ENCODE measurements at places on chromosomes 16 and 17.

DNA sequence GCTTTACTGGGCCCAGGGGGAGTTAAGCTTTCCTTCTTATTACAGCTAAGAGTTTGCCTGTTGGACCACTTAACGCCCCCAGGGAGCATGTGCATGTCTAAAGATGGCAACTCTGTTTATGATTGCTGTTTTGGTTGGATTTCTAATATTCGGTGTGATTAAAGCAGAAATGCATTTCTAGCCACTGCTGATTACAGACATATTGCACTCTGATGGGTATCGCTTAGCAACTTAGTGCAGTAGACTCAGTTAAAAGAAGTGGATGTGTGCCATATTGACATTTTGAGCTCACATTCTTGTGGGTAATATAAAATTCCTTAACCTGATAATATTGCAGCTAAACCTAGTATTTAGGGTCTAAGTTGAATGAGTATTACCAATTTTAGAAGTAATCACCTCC lies 4.2 kb downstream of the NF1 start:
- no peak for DNase-seq

DNA sequence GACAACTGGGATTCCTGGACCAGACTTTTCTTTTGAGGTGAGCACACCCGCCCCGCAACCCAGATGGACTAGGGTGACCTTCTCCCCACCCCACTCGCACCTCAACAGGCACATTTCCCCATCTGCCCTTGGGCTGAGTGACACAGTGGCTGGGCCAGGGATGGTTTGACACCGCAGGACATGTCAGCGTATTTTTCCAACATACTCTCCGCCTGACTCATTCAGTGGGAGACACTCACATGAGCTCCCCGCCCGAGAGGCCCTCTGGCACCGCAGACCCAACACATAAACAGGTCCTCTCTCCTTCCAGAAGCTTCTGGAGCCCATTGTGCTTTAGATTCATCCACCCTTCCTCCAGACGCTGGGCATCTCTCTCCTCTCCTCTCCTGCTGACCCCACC lies 69.4 kb downstream of the ZDHHC7 start:
- no peak for DNase-seq

DNA sequence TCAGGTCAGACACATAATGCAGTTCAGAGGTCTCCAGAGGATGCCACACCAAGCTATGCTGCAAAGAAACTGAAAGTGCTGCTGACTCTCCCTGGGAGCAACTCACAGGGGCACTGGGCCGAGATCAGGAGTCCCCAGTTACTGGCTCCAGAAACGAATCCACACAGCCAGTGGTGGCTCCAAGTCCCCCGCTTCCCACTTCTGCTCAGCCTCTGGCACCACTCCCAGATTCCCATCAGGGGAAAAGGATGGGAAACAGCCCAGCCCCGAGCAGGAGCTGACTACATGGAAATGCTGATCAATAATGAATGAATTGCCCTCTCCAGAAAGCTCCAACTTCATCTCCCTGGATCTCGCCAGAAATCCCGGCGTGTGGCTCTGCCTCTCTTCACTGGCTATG lies 62.3 kb upstream of the CDH5 start:
- DNase-seq: no peak

GRCh38 chr17:78739331-78739931 lies 42.6 kb downstream of the CYTH1 start:
- no peak for DNase-seq

GRCh38 chr17:78206298-78206697 lies 7.8 kb upstream of the BIRC5 start:
- DNase-seq: no peak

DNA sequence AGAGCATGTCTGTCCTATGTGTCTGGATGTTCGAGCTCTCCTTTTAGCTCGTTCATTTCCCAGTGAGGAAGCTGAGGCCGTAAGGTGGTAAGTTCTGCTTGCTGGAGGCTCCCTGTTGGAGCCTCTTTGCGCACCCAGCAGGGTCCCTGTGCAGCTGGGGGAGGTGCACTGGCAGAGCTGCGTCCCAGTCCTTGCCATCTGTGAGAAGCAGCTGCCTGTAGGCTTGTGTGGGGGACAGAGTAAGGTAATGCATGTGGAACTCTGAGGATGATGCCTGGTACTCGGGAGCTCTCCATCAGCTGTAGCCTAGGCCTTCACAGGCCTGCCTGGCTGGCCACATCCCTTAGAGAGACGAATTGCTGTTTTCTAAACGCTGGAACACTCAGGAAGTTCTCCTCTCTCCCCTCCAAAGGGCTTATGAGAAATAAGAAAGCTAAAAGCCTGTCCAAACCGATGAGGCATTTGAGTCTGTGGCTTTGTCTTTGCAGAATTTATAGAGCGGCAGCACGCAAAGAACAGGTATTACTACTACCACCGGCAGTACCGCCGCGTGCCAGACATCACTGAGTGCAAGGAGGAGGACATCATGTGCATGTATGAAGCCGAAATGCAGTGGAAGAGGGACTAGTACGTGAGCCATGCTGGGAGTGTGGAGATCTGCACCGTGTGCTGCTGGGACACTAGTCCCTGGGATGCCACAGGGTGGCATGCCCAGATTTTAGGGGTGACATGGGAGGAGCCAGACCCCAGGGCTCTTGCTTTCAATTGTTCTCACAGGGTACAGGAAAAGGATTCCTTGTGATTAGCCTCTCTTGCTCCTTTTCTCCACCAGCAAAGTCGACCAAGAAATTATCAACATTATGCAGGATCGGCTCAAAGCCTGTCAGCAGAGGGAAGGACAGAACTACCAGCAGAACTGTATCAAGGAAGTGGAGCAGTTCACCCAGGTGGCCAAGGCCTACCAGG lies 1.6 kb downstream of the NDUFB10 start:
- DNase-seq: no peak

DNA sequence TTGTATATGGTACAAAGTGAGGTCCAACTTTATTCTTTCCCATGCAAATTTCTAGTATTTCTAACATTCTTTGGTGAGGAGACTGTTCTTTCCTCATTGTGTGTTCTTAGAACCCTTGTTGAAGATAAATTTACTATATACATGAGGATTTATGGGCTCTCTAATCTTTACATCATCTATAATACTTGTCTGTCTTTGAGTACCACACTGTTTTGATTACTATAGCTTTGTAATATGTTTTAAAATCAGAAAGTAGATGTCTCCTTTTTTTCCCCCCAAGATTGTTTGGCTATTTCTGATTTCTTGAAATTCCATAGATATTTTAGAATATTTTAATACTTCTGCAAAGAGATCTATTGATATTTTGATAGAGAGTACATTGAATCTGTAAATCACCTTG lies 23.7 kb downstream of the ZNF267 start:
- DNase-seq: no peak

DNA sequence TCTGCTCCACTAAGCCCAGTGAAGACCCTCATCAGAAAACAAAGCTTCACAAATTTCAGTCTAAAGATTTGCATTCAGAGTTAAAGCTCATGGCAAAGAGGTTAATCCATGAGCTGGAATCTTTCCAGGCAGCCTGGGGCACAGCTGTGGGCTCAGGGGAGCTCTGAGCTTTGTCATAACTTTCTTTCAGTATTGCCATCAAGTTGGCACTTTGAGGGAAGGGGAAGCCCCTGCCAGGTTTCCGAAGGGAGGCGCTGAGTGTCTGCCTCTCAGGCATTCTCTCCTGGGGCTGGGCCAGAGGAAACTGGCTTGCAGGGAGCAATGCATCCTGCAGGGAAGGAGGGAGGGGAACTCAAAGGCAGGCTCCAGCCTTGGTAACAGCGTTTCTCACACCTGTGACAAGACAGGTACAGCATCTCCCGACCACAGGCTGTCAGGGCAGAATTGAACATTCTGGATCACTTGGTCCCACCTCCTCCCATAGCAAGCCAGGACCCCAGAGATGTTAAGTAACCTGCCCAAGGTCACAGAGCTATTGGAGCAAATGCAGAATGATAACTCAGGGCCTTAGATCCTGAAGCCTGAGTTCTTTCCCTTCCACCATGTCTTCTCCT lies 3.9 kb downstream of the LPO start:
- DNase-seq: no peak

DNA sequence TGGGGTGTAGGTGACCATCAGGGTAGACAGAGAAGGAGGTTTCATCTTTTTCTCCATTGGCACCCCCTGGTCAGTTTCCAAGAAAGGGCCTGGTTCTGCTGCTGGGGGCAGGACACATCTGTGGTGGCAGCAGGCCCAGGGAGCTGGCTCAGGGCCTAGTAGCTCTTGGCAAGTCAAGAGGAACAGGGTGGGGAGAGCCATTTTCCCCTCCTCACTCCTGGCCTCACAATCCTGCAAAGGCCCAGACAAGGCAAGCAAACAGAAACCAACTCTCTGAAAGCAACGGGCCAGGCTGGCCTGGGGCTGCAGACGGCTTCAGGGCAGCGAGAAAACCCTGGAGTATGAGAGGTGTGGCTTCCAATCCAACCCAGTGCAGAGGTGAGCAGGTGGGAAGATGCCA lies 192.9 kb upstream of the DYNLRB2 start:
- DNase-seq: no peak

DNA sequence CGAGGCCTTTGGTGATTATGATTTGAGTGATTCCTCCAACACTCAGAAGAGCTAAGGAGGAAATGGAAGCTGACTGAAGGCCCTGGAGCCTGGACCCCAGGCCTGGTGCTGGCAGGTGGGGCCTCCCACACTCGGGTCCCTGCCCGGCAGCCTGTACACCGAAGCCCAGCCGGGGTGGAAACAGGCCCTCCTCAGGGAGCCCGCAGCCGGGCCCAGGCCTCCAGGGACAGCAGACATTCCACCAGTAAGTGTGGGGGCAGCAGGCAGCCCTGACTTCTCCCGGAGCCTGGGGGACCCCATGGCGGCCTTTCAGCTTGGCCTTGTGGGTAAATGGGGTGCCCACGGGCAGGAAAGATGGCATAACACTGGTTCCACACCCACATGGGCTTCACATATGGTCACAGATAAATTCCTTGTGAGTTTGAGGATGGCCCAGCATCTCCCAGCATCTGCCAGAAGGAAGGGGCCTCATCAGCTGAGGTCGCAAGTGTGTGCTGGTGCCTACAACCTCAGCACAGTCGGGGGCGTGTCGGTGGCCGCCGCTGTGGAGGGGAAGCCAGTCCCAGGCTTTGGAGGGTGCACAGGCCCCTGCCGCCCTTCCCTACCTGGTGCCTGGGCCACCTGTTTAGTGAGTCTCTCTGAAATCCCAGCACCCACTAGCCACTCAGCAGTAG lies 29.2 kb upstream of the SLC38A10 start:
- DNase-seq: no peak

- DNase-seq: peak; percentile 84
These were observed 89.9 kb downstream of the C16orf78 start for GRCh38 chr16:49463529-49463928.
